CD4-positive, alpha-beta T cell treated with Interferon alpha-2 for 1 hour (primary cell): ENCODE measurements at places on chromosomes 16 and 17.

DNA sequence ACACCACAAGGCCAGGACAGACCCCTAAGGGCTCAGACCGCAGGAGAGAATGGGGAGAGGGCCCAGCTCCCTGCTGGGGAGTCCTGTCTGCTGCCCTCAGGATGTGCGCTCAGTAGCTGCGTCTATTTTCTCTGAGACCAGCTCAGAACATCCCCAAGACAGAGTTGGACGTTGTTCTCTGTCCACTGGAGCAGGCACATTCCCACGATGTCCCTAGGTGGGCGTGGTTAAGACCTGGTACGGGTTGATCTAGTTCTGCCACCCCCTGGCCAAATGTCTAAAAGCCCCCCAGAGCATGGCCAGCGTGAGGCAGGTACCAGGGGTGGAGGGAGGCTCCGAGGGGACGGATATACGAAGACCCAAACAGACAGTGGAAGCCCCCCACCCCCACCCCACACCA is 842 bp upstream of the CALB2 start:
- DNase-seq: no peak

- DNase-seq: peak; percentile 81
Observed at GRCh38 chr17:43720311-43721060, 38.1 kb downstream of the SOST start.

GRCh38 chr16:88455610-88456355 is 2.7 kb downstream of the ZFPM1 start:
- DNase-seq: peak; percentile 90

DNA sequence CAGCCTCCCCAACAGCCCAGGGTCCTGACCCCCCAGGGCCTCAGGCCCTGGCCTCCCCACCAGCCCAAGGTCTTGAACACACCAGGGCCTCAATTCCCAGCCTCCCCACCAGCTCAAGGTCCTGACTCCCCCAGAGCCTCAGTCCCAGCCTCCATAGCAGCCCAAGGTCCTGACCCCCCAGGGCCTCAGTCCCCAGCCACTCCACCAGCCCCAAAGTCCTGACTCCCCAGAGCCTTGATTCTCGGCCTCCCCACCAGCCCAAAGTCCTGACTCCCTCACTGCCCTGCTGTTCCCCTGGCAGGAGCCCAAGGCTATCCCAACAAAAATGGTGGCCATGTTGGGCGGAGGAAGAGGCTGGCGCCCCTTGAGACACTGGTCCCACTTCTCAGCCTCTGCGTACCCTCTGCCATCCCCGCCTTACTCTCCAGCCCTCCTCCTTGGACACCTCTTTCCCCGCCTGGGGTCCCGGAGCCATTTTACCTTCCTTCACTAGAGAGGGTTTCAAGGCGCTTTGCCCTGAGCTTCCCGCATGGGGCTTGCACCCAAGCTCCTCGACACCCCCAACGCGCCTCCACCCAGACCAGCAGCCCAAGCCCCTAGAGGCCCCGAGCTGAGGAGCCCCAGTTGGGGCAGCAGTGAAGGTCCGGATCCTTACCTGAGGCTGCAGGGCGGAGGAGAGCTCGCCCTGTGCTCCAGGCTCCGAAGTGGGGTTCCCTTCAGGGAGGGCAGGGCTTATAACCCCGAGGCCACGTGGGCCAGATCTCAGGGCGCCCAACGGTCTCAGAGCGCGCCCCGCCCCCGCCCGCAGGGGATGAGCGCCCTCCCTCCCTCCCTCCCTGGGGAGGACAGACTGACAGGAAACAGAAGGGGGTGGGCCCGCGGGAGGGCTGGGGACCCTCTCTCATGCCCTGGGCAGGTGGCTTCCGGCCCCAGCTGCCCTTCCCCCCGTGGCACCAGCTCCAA is 3.5 kb upstream of the TSPOAP1 start:
- peak; percentile 93 for DNase-seq

- DNase-seq: no peak
Observed at GRCh38 chr17:10162096-10162495, 36.3 kb downstream of the GAS7 start.

DNA sequence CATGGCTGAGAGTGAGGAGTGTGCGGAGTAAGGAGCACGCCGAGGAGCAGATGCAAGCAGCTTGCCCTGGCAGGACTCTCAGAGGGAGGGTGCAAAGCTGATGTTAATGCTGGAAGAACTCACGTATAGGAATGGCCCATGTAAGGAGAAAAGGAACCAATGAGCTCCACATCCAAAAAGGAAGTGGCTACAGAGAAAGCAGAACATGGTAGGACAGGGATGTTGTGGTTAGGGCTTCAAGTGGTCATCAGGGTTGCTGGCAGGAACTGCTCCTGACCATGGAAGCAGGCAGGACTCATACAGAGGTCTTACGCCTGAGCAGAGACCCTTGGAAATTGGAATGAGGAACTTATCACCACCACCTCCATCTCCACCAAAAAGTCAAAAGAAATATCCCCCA is 5.2 kb downstream of the MYO1D start:
- no peak for DNase-seq

DNA sequence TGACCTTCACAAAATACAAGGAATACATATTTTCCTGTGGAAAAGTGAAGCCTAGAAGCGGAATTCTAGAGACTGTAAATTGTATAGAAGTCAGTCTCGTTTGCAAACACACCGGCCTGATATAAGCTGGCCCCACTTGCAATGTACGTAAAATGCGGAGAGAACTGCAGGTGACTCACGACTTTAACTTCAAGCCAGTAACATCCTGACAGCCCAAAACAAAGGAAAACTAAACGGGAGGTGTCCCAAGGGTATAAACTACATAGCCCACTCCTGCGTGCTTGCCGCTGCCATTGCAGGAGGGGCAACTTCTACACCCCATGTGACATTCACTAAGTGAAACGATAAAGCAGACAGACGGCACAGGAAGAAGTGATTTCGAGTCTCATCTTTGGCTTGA is 101.6 kb downstream of the CYTH1 start:
- no peak for DNase-seq
